ENCODE measurements at places on chromosomes 1 and 21. TPM values are rescaled to one million over a fixed set of nuclear protein-coding genes. Genes with fewer than 3 reads are reported as not detected.

DNA sequence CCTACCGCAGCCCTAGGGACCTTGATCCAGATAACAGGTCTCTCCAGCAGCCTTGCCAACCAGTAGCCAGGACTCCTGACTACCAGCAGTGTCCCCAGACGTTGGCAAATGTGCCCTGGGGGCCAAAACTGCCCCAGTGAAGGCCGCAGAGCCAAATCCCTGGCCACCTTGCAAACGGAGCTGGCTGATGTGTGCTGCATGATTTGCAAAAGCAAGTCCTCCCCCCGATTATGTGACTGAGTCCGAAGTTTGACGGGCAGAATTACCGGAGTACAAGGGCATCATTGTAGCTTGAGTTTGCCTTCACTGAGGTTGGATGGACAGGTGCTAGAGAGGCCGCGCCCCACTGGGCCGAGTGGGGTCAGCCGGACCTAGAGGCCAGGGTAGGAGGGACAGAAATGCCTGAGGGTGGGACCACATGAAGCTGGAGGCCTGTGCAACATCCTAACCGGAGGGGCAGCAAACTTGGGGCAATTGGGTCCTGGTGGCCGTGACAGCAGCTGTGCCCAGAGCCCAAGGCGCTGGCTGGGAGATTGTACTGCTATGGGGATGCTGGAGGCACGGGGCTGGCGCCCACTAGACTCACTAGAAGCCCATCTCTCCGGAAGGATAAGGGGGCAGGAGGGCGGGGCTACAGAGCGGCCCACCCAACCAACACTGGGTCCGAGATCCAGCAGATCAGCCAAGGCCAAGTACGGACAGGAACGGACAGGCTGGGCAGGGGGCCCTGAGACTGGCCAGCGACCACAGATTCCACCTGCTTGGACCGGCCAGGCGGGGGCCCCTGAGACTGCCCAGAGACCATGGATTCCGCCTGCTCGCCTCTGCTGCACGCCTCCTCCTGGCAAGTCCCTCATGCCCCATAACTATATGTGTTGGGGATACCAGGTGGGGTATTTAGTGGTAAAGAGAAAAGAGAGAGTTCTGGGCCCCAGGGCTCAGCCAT is 2.8 kb downstream of the ARHGEF16 start:
- no peak for DNase-seq

- no peak for DNase-seq
Measured at GRCh38 chr1:32701951-32702598, 495 bp downstream of the SYNC start.

Gene KLF17
- not detected for total RNA-seq

DNA sequence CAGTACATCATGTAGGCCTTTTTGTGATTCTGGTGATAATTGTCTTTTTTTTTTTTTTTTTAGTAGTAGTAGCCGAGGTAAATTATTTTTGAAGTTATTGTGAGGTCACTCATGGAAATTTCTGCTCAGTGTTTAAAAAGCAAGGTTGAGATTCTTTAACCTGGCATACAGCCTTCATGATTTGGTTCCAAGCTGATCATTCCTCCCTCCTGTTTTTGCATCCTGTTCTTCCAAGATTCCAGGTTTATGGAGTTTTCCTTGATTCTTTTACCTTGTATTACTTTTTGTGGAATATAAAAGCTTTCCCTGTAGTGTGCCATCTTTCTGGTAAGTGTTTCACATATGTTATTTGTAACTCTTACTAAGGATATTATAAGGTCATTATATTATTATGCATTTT is 9.1 kb downstream of the ZFYVE9 start:
- no peak for DNase-seq

Gene SYPL2
- 0.07 TPM for total RNA-seq

GRCh38 chr1:22508329-22508728 is 55.0 kb upstream of the EPHA8 start:
- no peak for DNase-seq

Gene SLC45A3
- total RNA-seq, result 0.29 TPM

GRCh38 chr1:183244466-183244865 is 58.4 kb downstream of the LAMC2 start:
- no peak for DNase-seq

DNA sequence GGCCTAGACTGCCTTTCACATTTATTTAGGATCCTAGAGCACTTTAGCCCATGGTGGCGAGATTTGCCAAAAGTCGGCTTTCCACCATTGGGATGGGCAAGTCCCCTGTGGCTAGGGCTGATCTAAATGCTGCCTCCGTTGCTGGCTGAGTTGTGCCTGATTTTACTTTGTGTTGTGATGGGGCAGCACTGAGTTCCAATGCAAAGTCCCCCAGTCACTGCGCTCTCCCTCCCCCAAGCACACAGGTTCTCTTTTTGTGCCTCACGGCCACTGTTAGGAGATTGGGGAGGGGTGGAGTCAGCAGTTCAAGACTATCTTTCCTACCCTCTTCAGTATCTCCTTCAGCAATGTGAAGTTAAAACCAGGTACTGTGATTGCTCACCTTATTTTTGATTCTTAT is 66.7 kb upstream of the COX20 start:
- DNase-seq, result no peak

GRCh38 chr1:159881622-159882526 is 18.1 kb downstream of the CFAP45 start:
- no peak for DNase-seq

DNA sequence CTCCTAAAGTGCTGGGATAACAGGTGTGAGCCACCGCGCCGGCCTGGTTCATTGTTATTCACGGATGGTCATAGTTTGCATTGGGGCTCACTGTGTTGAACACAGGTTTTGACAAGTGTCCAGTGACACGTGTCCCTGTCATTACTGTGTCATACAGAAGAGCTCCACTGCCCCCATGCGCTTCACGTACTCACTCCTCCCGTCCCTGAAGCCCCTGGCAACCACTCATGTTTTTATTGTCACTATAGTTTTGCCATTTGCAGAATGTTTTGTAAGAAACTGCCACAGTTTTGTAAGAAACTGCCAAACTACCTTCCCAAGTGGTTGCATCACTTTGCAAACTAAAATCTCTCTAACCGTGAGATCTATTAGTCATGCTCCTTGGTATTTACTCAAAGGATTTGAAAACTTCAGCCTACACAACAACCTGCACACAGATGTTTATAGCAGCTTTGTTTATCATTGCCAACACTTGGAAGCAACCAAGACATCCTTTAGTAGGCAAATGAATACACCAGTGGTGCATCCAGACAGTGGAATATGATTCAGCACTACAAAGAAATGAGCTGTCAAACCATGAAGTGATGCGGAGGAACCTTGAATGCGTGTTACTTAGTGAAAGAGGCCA is 163.2 kb upstream of the COL6A1 start:
- no peak for DNase-seq

- DNase-seq, result no peak
Measured at GRCh38 chr1:22827666-22828483, 117.2 kb downstream of the EPHB2 start.

DNA sequence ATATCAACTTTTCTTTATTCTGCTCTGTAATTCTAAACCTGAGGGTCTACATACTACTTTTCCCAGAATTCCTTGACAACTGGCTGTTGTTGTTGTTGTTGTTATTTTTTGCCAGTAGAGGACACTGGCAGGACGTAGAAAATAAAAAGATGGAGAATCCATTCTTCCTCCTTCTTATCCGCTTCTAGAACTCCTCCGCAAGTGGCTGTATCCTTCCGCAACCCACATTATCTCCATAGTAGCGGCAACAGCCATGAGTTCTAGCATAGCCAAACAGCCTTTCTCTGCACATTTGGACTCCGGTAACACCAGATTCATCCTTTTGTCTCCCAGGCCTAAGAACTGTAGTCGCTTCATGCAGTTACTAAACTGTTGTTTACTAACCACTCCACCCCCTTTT is 91.1 kb upstream of the CACHD1 start:
- DNase-seq, result no peak

GRCh38 chr1:91501971-91502671 is 1.5 kb downstream of the CDC7 start:
- DNase-seq, result no peak

GRCh38 chr1:43671626-43672330 is 21.8 kb downstream of the KDM4A start:
- no peak for DNase-seq

DNA sequence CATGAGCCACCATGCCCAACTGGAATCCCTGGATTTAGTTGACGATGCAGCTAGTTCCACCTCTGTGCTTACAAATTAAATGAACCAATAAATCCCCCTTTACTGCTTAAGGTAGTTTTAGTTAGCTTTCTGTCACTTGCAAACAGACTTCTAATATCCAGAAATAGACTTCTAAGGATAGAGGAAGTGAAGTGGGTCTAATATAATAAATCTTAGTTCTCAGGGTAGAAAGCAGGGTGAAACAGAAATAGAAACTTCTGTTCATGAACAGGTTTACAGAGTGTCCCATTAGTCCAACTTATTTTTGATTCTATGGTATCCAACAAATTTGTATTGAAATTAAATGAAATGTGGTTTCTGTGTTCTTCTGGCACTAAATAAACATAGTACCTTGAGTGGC is 20.1 kb downstream of the BCAS2 start:
- DNase-seq, result no peak

DNA sequence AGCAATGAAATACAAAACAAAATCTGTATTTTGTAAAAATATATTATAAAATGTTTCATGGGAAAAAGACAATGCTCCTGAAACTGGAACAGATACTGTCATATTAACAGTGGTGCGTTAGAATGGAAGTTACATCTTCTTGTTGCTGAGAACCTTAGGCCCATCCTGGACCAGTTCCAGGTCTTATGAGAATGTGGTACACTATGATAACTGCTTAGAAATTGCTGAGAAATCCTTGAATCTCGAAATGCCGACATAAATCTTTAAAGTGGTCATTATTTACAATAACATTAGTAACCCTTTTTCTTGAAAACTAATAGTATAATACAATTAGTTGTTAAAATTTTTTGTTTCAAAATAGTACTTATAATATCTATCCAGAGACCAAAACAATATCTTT is 747.9 kb upstream of the NCAM2 start:
- no peak for DNase-seq

DNA sequence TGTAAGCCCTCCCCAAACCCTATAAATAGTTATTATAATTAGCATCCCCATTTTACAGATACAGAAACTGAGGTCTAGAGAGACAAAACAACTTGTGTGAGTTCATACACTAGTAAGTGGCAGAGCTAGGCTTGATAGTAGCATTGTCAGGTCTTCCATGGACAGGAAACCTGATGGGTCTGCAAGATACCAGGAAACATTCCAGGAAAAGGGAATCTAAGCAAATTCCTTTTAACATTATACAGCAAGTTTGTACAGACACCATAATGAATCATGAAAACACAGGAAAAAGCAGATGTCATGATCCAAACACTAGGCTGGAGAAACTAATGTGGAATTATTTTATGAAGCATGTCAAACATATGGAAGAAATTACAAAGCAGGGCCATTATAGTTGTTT is 89.1 kb upstream of the KCNK2 start:
- DNase-seq, result no peak

DNA sequence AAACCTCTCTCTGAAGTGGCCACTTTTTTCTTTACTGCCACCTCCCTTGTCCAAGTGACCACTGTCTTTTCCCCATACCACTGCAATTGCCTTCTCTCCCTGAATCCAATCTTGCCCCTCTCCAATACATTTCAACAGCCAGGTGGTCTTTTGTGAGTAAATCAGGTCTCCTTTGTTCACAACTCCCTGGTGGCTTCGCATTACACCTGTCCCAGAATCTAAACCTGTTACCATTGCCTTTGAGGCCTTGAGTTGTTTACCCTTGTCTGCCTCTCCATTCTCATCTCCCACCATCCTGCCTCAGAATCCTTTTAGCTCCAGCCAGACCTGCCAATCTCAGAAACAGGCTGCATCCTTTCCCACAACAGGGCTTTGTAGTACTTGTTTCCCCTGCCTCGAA is 21.8 kb upstream of the DYNLT5 start:
- no peak for DNase-seq

- DNase-seq, result peak; percentile 84
Measured at GRCh38 chr1:209755926-209756614, at the start of gene TRAF3IP3. TSS of gene TRAF3IP3 (plus strand) at chr1:209756053. CDS start at chr1:209760040, 3,987 bp downstream.

GRCh38 chr1:222777977-222778376 is 36.9 kb upstream of the DISP1 start:
- no peak for DNase-seq

GRCh38 chr1:28437924-28438699 is 67.7 kb upstream of the RCC1 start:
- DNase-seq, result no peak

Gene KRTAP20-4
- not detected for total RNA-seq

Gene AMPD1
- not detected for total RNA-seq

Gene HYI
- total RNA-seq, result 5.5 TPM

DNA sequence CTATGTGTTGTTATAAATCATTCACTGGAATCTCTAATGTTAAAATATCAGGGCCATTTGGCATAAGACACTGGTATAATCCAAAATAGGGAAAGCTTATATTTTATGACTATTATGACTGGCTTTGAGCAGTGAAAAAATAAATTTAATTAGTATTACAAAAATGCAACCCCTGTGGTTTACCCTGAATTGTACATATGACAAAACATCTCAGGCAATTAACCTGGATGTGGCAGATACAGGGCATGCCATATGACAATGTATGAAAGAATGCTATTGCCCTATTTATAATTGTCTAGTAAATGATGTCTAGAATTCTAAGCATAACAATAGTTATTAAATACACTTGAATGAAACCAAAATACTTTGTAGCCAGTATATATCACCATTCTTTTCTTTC is 532.5 kb upstream of the ADGRL4 start:
- no peak for DNase-seq

Gene FLAD1
- 73.7 TPM for total RNA-seq

- no peak for DNase-seq
Measured at GRCh38 chr1:90826834-90827233, 109.7 kb upstream of the BARHL2 start.

Gene UBQLN4
- 61.9 TPM for total RNA-seq

Gene AMY1C
- not detected for total RNA-seq

DNA sequence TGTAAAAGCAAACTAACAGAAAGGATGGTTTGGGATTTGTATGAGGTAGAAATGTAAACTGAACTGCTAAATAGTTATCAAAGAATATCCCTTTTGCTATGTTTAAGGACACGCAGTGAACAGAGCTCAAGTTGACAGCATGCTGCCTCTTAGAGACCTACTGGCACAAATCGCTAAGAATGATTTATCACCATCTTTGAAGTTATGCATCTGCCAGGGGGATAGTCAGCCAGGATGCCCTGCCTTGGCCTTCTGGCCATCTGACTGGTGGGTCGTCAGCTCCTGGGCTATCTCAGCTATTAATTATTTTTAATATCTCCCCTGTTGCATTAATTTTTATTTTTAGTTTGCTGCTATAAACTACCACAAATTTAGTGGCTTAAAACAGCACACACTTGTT is 334.8 kb upstream of the KAZN start:
- DNase-seq, result no peak

GRCh38 chr1:234776876-234777855 is 167.2 kb upstream of the IRF2BP2 start:
- DNase-seq, result no peak

Gene ARHGAP29
- not detected for total RNA-seq

Gene BACE2
- total RNA-seq, result 1.1 TPM

Gene CD101
- total RNA-seq, result 0.39 TPM

Data from CD8-positive, alpha-beta memory T cell (primary cell).